EH (cell line): ENCODE measurements at places on chromosomes 1 and 21.

- no peak for DNase-seq
These were observed 13.2 kb downstream of the DISC1 start for GRCh38 chr1:231639819-231640218.

GRCh38 chr1:112524251-112524650 is 15.5 kb downstream of the WNT2B start:
- peak; percentile 87 for DNase-seq

GRCh38 chr1:41891199-41891896 is 27.4 kb downstream of the HIVEP3 start:
- peak; percentile 38 for DNase-seq

DNA sequence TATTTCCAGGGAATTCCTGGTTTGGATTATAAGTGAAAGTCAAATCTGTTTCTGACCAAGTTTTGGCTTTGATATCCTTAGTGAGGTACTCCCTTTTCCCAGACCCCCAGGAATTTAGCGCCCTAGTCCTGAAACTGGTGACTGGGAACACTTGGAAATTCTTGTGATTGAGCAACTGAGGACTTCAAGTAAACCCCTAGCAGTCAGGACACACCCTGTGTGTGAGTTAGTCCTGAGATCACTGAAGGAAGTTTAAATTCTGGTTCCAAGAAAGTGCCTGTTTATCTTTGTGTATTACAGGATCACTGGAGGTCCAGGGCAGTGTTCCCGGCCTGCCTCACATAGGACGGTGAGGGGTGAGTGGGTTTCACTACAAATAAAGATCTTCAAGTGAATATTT is 95.1 kb upstream of the F3 start:
- peak; percentile 49 for DNase-seq

DNA sequence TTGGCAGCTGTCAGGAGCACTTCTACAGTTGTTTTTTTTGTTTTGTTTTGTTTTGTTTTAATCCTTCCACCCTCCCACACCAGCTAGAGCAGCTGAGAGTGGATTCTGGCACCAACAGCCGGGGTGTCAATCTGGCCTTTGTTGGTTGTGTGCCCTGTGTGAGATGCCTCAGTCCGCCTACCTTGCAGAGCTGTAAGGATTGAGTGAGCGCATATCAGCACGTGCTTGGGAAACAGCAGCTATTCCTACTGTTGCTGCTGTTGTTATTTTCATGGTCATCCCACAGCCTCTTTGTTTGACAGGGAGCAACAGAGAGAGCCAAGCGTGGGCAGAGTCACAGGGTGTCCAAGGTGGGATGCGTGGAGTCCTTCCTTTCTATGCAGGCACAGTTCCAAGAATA is 50.4 kb downstream of the PGBD5 start:
- DNase-seq: no peak
